ENCODE measurements at places on chromosomes 6 and 20.

- DNase-seq = peak; percentile 93
Observed at GRCh38 chr20:50292591-50293283, 102.1 kb downstream of the CEBPB start.

GRCh38 chr20:40955326-40955725, 73.3 kb upstream of the TOP1 start:
- DNase-seq = no peak

- DNase-seq = no peak
Observed at GRCh38 chr6:70411542-70412251, 1.6 kb upstream of the FAM135A start.

- no peak for DNase-seq
Observed at GRCh38 chr6:26342106-26343004, 22.6 kb upstream of the BTN3A2 start.

DNA sequence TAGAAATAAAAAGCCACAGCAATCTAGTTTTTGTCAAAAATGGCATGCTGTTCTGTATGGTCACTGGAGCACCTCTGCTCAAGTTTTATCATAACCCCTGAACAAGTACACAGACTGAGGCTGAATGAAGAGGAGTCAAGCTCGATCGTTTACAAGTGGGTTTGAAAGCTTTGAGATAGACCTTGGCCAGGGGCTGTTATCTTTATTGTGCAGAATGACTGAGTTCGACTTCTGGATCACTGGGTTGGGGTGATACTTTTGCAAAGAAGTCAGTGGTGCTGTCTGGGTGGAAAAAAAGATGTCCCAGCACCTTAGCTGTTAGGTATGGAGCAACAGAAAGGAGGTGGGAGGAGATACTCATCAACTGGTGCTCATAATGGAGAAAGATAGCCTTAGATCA, 446.0 kb downstream of the HACE1 start:
- DNase-seq = no peak

DNA sequence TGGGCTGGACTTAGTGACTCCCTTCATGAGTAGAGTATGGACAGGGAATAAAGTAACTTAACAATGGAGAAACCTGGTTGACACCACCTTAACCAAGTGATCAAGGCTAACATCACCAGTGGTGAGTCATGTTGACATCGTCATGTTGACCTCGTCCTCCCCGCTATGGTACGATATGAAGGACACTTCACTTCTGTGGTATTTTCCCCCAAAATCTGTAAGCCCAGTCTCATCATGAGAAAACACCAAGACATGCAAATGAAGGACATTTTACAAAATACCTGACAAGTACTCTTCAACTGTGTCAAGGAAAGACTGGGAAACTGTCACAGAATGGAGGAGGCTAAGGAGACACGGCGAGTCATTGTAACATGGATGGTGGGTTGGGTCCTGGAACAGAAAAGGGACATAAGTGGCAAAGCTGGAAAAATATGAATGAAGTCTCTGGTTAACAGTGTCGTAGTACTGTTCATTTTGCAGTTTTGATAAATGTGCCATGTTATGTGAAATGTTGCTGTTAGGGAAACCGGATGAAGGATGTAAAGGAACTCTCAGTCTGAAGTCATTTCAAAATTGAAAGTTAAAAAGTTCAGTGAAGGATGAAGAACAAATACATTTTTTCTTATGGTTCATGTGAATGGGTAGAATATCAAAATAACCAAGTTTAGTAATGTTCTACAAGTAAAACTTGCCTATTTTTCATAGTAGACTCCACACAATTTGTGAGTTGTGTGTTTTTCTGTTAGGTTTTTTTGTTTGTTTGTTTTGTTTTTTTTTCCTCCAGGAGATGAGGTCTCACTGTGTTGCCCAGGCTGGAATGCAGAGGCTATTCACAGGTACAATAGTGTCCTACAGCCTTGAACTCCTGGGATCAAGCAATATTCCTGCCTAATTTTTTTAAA, 247.5 kb downstream of the TMEM242 start:
- DNase-seq = no peak

DNA sequence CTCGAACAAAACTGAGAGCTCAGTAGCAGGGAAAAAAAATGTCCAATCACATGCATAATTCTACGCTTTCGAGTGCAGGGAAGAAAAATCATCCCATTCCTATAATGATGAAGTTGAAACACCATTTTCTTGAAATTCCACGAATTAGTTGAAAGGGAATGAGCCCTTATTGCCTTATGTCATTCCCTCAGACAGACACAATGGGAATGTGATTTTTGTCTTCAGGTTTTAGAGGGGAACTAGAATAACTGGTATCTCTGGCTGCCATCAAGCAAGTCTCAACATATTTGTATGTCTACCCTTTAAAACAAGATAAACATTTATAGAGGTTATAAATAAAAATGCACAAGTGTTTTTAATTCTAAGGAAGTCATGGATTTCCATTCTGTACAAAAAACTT, 87.9 kb downstream of the KIF13A start:
- DNase-seq = no peak

DNA sequence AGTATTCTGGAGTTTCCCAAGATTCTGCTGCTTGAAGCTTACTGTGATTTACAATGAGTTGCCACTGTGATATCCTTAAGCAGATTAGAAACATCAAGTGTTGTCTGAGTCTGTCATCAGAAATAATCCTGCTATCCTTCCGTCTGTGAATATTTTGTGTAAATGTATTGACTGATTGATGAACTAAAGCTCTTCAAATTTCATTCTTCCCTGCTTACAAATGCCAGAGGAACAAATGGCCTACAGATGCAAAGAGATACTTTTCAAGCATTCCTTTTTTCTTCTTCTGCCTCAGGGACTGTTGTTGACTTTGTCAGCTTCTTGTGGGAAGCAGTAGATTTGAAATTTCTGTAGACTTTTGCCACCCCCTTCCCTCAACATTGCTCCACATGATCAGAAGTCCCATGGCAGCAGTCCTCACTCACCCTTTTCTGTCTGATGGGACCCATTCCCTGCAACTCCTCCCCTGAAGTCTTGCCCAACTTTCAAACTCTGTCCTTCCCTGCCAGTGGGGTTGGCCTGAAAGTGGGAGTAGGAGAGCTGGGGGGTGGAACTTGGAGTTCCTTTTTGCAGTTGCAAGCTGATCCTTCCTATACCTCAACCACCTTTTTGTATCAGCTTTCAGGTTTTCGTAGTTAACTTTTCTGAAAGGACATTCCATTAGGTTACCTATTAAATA, 38.5 kb upstream of the MLIP start:
- DNase-seq = no peak

DNA sequence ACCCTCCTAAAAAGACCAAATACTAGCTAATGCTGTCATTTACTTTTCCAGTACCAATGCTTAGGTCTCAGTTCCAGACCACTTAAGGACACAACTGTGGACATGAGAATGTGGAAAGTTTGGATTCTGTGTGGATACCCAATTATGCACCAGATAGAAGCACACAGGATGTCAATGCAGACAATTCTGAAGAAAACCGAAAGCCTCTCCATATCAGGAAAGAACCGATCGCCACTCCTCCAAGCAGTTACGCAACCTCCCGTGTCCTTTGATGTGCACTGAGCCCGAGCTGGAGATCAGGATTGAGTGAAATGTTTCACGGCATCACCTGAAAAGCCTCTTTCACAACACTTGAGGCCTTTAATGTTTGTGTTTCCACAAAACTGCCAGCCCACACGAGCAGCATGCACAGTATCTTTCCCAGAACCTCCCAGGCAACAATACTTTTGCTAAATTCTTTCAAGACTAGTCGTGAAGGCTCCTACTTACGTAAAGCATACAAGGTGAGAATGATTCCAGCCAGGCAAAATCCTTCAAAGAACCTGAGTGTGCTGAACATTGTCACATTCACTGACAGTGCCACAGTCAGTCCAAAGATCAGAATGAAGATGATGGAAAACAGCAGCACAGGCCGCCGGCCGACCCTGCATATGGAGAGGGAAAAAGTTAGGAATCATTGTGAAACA, 47.0 kb downstream of the SLC22A23 start:
- no peak for DNase-seq

- DNase-seq = no peak
Observed at GRCh38 chr6:44676826-44677433, 289.4 kb downstream of the CDC5L start.

GRCh38 chr20:57579898-57580447, 19.1 kb downstream of the PCK1 start:
- no peak for DNase-seq

- peak; percentile 84 for DNase-seq
Observed at GRCh38 chr6:142802124-142802523, 142.9 kb downstream of the HIVEP2 start.

- no peak for DNase-seq
Observed at GRCh38 chr20:14600527-14600926, 263.1 kb upstream of the FLRT3 start.

- no peak for DNase-seq
Observed at GRCh38 chr20:63381781-63382431, 20.8 kb upstream of the CHRNA4 start.

GRCh38 chr6:153015094-153015640, 12.7 kb upstream of the MTRF1L start:
- no peak for DNase-seq

- DNase-seq = peak; percentile 22
Observed at GRCh38 chr6:55276745-55277530, 50.3 kb upstream of the GFRAL start.

GRCh38 chr20:11128220-11128718, 454.5 kb upstream of the JAG1 start:
- DNase-seq = no peak

DNA sequence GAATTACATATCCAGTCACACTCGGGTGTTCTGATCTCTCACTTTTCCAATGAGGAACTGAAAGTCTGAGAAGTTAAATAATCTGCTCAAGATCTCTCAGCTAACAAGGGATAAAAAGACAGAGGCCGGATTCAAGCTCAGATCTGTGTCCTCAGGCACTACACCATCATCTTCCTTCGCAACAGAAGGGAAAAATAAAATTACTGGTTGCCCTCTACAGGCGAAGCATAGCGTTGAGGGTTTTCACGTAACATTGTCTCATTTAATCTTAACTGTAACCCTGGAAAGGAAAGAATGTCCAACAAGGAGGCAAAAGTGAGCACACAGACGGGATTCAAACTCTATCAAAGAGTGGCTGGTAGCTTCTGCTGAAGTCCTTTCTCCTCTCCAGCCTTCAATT, 67.8 kb upstream of the ANKEF1 start:
- DNase-seq = no peak

- no peak for DNase-seq
Observed at GRCh38 chr6:50847890-50848594, 29.4 kb downstream of the TFAP2B start.

DNA sequence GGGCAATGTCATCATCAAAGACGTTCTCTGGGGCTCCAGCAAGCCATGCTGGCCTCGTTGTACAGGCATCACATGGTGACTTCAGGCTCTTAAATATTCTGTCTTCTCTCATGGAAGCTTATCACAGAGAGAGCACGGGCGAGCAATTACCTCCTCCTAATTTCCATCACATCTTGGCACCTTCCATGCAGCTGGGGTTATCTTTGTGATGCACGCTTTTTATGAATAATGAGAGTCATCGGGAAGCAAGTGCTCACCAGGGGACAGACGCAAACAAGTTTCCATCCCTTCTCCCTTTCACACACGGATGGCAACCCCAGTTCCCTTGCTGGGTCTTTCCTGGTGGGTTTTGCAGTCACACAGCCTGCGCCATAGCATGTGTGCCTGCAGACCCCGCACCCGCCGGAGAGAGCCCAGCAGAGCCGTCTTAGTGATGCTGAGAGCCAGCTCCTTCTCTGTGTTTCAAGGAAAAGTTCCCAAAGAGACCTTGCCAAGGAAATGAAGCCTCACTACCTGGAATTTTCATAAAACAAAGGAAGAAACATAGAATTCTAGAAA, 116.3 kb upstream of the AFDN start:
- no peak for DNase-seq

DNA sequence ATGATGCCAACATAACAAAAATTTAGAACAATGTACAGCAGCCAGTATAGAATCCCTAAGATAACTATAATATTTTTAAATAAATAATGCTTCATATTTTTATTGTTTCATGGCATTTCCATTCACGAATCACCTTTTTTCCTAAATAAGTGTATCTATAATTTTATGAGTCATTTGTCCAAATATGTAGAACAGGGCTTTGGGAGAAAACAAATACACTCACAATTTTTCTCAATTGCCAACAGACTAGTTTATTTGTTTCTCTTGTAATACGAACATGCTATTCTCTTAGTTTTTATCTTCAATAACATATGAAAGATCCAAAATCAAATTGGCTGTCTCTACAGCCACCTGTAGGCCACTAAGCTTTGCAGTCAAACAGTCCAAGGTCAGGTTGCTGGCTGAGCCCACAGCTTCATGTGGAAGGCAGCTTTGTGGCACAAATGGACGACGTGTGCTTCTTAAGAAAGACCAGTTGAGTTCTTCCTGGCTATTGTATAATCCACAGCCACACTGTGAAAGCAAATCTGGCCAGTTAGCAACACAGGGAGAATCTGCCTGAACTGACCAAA, 29.0 kb downstream of the MKKS start:
- DNase-seq = no peak

DNA sequence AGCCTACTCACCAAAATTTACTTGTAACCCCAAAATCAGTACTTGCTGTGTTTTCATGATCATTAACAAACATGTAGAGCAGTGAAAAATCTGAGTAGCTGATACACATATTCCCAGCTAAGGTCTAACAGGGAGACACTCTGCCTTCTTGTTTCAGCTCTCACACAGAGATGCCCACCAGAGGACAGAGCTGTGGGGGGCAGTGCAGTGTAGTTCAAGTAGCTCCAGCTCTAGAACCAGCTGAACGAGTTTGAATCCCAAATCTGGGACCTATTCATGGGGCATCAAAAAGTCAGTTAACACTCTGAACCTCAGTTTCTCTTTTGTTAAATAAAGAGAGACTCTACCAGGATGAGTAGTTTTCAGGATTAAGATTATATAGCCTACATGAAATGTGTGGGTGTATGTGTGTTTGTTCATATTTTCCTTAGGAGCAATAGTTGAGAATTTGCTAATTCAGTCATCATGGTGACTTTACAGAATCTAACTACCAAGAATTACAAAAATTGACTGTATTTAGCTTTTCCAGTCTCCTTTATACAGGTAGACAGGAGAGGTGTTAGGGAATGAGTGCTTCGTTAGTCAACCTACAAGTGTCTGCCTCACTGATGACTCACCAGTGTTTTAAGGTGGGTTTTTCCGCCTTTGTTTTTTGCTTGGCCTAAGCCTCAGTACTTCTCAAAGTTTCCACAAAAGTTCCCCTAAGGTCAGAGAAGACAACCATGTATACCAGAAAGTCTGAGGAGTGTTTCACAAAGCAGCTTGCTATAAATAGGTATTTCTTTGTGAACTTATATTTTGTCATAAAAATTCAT, 164.0 kb upstream of the RUNX2 start:
- DNase-seq = no peak

DNA sequence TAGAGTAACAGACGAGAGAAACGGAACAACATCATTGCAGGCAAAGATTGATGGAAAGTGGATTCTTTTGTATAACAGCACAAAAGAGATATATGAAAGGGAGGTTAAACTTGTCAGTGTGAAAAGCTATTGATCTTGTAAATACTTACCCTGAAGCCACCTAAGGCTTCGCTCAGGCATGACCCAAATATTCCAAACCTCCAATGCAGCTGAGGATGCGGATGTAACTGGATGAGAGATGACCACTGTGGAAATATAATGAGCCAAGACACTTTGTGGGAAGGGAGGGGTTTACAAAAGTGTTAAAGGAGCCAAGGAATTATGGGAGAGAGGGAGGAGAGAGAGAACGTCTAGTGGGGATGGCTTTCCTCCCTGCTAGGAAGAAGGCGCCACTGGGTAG, 112.0 kb downstream of the DOK5 start:
- no peak for DNase-seq

Data from HFF-Myc (cell line).